Activated naive CD4-positive, alpha-beta T cell treated with Interleukin-2 at 50 U/mL for 16 hours (primary cell): ENCODE measurements at places on chromosomes 3 and 15.
A peak's percentile ranks its signal among the peaks of the same experiment; 100 is the strongest.

DNA sequence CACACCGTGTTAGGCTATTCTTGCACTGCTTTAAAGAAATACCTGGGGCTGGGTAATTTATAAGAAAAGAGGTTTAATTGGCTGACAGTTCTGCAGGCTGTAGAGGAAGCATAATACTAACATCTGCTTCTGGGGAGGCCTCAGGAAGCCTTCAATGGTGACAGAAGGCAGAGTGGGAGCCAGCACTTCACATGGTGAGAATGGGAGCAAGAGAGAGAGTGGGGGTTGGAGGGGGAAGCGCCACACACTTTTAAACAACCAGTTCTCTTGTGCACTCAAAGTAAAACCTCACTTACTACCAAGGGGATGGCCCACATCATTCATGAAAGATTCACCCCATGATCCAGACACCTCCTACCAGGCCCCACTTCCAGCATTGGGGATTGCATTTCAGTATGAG, 181.1 kb downstream of the APBA2 start:
- no peak for DNase-seq

- DNase-seq: no peak
Observed at GRCh38 chr15:28881170-28881569, 4.6 kb upstream of the APBA2 start.

- no peak for DNase-seq
Observed at GRCh38 chr3:154137036-154137435, 15.8 kb downstream of the ARHGEF26 start.

DNA sequence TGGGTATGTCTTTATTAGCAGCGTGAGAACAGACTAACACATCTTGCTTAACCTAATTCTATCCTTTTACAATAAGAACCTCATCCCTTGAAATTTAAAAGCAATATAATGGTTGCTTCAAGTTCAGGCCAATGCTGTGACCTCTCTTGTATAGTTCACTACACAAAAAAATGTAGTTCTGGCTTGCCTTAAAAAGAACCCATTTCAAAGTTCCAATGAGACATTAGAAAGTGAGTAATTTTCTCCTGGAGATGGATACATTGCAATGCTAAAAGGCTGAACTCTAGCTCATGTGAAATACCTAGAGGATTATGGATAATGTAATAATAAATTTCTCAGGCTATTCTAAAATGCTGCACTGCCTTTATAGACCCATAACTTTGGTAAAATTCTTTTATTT, 47.8 kb downstream of the ATP13A4 start:
- no peak for DNase-seq

GRCh38 chr3:32843510-32844321, 25.9 kb downstream of the TRIM71 start:
- DNase-seq: no peak

DNA sequence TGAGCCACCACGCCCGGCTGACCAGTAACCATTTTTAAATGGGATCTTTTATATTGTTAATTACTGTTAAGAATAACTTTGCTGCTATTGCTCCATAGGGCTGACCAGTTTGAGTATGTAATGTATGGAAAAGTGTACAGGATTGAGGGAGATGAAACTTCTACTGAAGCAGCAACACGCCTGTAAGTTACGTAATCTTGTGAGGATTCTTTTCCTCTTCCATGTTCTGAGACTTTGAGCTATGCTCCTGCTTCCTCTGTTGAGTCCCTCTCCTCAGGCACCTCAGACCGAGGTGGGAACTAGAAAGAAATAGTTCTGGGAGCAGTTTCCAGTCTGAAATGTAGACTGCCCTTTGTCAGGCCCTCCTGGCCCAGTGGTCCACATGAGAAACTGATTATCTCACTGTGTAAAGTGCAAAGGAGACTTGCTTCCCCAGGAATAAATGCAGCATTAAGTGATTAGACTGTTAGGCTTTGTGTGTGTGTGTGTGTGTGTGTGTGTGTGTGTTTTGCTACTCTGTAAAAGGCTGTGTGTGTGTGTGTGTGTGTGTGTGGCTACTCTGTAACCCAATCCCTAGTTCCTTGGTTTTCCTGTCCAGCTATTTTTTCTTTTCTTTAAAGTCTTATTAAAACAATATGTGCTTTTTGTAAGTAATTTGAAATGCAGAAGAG, 5.2 kb downstream of the POLR2H start:
- DNase-seq: no peak

GRCh38 chr15:66496951-66497501, 536 bp downstream of the SNAPC5 start:
- DNase-seq: no peak

GRCh38 chr3:18062657-18063025, 320.2 kb upstream of the TBC1D5 start:
- no peak for DNase-seq

DNA sequence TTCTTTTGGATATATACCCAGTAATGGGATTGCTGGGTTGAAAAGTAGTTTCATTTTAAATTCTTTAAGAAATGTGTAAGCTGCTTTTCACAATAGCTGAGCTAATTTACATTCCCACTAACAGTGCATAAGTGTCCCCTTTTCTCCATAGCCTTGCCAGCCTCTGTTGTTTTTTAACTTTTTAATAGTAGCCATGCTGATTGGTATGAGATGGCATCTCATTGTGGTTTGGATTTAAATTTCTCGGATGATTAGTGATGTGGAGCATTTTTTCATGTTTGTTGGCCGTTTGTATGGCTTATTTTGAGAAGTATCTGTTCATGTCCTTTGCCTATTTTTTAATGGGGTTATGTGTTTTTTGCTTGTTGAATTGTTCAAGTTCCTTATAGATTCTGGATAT, 444.3 kb upstream of the ATP11B start:
- no peak for DNase-seq

DNA sequence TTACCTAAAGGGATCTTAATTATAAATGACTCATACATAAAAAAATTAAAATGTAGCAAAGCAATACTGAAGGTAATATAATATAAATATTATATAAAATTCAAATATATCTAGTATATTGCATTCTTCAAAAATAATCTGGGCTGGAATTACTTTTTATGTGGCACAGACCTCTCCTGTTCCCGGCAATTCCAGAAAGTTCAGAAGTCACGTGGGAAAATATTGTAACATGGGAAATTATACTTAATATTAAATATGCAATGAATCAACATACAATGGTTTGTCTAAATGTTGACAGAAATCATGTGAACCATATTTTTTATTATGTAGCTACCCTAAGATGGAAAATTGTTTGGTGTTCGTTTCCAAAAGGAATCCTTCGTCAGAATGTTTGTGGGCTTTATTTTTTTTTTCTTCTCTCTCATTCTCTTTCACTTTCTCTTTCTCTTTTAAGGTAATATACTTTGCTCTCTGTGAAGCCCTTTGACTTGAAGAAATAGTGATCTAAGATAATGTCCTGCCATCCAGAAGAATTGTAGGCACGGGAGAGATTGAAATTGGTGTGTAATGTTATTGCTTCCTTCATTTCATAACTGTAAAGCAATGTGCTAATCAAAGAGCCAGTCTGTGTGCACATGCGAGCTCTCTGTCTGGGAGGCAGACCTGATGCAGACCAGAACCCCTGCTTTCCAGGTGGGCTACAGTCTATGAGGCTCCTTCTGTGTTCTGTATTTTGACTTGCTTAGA, 559.4 kb downstream of the NR2F2 start:
- DNase-seq: no peak

- no peak for DNase-seq
Observed at GRCh38 chr15:82371656-82372055, 22.4 kb upstream of the GOLGA6L10 start.

- DNase-seq: no peak
Observed at GRCh38 chr15:68152342-68152741, 52.8 kb downstream of the CALML4 start.

GRCh38 chr3:41598402-41599126, 363.3 kb downstream of the ULK4 start:
- no peak for DNase-seq

GRCh38 chr15:44710236-44711095, 657 bp downstream of the PATL2 start:
- DNase-seq: peak; percentile 35

DNA sequence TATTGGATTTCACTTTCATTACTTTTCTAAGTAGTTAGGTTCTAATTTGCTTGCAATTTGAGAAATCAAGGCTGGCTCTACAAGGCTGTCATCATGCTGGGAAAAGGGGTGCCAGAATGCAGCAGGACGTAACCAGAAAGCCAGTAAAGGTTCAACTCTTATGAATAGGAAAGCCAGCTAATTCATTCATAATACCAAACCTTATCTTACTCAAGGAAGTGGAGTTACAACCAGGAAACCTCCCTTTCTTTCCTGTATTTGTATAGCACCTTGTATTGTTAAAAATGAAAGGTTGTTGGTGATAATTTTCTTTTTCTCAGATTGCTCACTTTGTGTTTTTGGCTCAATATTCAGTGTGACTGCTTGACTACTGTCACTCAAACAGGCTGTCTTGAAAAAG, 109.4 kb downstream of the FILIP1L start:
- DNase-seq: no peak

GRCh38 chr3:152508705-152509104, 240.0 kb downstream of the MBNL1 start:
- no peak for DNase-seq

DNA sequence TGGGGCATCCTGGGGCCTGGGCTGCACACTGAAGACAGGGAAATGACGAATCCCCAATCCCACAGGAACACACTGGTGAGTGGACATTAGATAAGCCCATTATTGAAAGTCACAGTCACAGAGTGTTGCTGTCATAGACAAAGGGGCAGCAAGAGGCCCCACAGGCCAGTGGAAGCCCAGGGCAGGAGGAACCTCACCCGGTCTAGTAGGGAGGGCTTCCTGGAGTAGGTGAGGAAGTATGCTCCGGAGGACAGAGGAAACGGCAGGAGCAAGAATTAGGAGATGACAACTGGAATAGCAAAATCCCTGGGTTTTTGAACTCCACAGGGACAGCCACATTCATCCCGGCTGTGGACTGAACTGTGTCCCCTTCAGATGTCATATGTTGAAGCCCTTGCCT, 101.2 kb downstream of the TPRA1 start:
- no peak for DNase-seq

GRCh38 chr3:194880940-194881925, 195.6 kb downstream of the FAM43A start:
- DNase-seq: no peak

DNA sequence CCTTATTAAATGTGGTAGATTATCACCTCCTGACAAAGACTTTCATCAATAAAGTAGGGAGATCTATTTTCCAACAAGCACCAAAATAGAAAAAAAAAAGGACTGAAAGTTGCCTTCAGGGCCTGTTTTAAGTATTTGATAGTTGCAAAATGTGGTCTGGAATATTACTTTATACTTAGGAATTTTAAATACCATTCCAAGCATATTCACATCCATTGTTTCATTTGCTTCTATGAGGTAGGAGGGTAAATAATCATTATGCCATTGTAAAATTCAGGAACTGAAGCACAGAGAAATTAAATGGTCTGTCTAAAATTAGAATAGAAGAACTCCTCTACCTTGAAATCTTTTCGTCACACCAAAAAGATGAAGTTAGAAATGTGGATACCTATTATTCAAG, 110.0 kb downstream of the TMCC1 start:
- DNase-seq: no peak

DNA sequence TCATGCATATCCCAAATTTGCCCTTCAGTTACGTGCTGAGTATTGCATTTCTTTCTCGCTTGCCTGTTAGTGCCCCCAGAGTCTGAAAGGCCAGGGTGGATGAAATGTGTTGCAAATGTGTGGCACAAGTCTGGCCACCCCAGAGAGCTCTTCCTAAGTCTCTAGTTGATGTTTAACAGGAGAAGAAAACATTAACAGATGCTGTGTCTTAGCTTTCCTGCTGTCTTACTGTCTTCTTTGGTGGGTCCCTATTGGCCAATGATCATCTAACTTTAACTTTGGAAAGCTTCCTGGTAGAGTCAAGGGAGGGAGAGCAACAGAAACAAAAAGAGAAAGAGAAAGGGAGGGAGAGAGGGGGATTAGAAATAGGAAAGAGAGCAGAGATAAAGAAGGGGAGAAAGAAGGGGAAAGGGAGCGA, 76.7 kb upstream of the P3H2 start:
- no peak for DNase-seq

DNA sequence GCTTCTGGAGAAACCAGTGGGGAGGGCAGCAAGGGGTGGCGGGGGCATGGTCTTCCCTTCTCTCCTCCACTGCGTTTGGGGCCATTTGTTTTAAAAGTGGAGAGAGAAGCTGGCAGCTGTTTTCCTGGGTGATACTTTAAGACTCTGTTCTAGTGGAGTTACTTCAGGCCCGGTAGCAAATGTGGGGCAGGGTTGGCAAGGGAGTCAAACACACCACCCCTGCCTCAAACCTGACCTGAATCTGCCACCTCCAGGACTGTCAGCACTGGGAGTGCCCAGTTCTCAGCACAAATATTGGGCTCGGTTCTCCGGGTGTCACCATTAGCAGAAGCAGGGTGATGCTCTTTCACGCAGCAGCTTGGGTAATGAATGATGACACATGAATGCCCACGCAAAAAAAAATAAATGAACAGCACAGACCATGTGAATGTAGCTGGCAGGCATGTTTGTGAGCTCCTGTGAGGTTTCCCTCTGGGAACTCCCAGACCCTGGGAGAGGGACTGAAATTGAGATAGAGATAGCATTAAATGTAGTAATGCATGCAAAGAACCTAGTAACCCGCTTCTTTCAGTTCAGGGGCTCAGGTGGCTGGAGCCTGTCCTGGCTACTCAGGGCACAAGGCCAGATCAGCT, 424.0 kb downstream of the MCTP2 start:
- DNase-seq: no peak

- no peak for DNase-seq
Observed at GRCh38 chr3:127692501-127693335, 20.0 kb downstream of the ABTB1 start.

DNA sequence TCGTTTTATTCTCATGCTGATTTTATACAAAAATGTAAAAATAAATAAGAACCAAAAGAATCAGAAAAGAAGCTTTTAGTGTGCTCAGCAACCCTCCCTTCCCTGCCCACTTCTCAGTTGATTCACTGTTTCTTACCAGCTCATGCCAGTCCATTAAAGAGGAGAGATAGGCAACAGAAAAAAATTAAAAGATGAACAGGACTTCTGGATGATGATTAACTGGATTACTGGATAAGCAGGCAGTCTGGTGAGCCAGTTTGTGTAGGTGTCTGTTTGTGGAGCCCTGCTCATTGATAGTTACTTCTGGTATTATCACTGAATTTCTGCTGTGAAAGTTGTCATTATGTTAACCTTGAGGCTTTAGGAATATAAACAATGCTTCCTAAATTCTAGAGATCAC, 15.1 kb upstream of the GPR171 start:
- DNase-seq: no peak

DNA sequence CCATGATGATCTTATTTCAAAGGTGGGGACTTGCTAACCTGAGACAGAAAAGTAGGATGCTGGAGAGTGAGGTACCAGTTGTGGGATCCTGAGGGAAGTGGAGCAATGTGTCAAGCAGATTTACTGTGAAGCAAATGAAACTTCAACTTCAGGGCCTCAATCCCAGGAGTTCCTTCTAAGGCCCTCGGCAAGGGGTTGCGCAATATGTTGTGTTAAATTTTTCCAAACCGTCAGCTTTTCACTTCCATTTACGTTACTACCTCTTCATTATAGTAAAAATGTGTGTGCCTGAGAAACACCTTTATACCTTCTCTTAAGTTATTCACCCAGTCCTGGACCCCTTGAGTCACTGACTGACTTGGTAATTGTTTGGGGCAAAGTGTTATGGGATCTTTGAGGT, 42.5 kb upstream of the KCNH8 start:
- DNase-seq: no peak

- DNase-seq: no peak
Observed at GRCh38 chr3:36890261-36890660, 54.6 kb downstream of the TRANK1 start.
